Activated naive CD4-positive, alpha-beta T cell treated with Interleukin-2 at 50 U/mL for 16 hours (primary cell): ENCODE measurements at places on chromosomes 1 and 21.

DNA sequence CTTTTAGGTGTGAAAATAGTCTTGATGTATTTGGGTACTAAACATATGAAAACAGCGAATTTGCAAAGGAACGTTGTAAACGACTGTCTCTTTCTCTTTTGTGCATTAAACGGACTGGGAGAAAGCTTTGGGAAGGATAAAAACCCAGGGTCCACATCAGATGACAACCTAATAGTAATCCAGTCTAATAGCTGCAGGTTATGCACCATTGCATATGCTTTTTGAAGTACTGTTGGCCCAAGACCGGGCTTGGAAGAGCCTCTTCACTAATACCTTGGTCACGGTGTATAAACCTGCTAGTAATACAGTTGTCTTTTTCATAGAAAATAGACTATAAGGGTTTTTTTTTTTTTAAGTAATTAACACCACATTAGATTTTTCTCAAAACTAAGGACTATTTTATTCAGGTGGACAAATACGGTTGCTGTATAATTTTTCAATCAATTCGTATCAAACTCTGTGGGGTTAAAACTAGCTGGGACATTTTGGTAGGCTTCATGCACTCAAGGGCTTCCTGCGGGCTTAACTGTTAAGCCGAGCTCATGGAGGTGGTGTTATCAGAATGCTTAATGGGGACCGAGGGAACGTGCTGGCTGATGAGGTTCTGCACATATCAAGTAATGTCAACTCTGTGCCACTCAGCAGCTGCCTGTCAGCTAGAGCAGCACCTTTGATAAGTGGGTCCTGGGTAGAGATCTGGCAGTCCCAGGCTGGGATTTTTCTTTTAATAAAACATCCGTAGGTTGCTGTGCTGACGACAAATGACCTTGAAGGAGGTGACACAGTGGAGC, 2.1 kb downstream of the RYR2 start:
- DNase-seq = no peak

DNA sequence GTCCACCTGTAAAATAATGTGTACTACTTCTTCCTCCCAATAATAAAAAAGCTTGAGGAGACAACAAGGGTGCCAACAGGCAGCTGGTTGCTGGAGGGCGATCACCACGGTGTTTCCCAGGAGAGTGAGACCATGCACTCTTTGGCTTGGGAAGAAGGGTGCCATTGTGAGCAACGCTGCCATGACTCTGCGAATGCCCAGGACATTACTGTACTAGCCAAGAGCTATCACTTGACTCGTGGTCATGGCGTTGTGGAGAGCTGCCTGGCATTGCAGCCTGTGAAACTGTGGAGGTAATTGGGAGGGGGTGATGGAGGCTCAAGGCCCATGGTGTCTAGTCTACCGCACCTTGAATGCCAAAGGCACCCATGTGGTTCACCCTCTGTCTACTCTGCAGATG, 14.6 kb upstream of the PRMT2 start:
- DNase-seq = no peak

GRCh38 chr21:17802572-17802971, 16.6 kb downstream of the C21orf91 start:
- no peak for DNase-seq

DNA sequence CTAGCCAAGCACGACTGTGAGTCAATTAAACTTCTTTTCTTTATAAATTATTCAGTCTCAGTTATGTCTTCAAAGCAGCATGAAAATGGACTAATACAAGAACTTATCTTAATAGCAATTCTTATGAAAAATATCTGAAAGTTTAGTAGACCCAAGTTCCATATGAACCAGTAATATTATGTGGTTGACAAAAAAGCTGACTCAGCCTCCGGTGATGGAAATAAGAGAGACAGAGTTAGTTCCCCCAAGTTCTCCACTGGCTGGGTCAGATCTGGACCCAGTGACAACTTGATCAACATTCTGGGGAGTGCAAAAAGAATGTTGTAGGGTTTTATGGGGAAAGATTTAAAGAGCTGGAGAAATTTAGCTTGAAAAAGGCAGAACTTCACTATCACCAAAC, 72.5 kb upstream of the DNAH14 start:
- DNase-seq = no peak

DNA sequence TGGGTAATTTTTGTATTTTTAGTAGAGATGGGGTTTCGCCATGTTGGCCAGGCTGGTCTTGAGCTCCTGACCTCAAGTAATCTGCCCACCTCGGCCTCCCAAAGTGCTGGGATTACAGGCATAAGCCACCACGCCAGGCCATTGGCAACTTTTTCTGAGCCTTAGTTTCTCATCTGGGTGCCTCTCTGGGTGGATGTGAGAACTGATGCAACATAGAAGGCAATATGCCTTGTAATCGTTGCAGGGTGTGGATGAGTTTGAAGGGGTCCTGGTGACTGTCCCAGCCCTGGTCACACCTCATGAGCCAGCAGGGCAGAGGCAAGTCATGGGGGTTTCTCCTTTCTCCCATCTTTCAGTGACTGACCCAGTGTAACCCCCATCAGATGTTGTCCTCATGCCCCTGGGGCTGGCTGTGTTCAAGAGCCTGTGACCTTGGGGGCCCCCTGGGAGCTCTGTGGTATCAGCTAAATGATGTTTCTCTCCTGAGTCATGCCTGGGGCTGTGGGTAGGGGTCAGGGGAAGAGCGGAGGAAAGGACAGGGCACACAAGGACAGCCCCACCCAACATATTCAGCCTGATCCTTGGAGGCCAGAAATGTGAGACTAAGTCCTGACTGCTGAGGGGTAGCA, 3.6 kb downstream of the COL9A2 start:
- no peak for DNase-seq

- DNase-seq = no peak
Measured at GRCh38 chr1:173406783-173407230, 70.3 kb upstream of the PRDX6 start.

DNA sequence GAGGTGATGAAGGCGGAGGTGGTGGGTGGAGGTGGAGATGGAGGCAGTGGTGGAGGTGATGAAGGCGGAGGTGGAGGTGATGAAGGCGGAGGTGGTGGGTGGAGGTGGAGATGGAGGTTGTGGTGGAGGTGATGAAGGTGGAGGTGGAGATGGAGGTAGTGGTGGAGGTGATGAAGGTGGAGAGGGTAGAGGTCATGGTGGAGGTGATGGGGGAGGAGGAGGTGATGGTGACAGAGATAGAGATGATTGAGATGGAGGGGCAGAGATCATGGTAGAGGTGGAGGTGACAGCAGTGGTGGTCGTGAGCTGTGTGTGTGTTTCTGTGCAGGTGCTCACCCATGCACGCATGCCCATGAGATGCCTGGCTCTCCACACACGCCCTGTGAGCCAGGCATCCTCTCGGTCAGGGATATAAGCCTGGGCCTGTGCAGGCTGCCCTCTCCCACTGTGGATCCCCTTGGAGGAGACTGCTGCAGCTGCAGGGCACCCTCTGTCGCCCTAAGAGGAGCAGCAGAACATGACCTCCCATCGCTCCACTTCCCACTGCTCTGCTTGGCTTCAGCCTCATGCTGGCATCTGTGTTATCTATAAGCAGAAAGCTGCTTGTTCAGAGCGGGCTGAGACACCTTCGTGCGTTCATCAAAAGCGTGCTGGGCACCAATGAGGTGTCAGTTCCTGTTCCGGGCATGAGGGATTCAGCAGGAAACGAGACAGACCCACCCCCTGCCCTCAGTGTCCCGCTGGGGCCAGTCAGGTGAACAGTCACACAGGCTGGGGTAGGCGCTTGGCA, 20.5 kb upstream of the NPHP4 start:
- no peak for DNase-seq

DNA sequence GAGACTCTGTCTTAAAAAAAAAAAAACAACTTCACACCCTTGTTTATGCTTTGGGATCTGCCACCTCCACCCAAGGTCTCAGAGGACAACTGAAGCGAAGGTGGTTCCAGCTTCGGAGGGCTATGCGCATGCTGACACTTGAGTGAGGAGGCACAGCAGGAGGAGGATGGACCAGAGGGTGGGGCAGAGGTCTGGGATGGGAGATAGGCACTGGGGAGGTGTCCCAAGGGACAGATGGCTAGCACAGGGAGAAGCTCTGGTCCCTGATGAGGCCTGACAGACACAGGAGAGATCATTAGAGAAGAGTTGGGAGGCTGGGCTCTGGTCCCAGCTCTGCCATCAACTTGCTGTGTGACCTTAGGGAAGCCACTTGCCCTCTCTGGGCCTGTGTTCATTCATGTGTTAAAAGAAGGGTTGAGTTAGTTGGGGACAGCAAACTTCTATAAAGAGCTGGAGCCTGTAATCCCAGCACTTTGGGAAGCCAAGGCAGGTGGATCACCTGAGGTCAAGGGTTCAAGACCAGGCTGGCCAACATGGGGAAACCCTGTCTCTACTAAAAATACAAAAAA, 16.8 kb downstream of the E2F2 start:
- DNase-seq = no peak

DNA sequence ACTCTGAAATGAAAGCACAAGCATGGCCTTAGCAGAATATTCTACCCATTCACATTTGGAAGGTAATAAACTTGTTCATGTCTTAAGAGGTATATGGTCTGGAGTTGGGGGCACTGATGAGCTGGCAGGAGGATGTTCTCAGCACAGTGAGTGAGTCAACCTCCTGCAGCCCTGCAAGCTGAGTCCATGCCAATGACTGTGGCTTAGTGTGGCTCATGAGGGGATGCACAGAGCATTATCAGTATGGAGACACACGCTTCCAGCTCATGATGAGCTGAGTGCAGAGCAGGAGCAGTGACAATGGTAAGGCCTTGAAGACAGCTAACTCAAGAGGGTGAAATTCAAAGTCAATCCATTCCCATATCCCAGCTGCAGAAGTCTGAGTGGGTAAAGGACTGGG, 102.3 kb downstream of the TNFSF18 start:
- peak; percentile 7 for DNase-seq

- DNase-seq = no peak
Measured at GRCh38 chr1:31583995-31584868, 7.9 kb downstream of the TINAGL1 start.

DNA sequence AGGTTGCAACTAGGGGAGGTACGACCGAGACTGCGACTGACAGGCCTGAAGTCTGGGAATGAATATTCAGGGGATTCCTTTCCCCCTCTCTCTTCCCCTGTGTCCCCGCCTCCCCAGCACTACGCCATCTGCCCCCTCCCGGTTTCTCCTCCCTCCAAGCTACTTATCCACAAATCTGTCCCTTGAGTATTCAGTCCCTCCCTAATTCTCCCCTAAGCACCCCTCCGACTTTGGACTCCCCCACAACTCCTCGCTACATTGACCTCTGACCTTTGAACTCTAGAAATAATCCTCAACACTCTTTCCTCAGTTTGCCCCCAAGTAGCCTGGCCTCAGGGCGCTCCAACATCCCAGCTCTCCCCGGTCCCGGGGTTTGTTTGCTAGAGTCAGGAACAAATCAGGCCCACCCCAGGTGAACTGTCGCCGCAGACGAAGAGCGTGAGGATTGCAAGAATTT, 393 bp downstream of the LYSMD1 start:
- no peak for DNase-seq

DNA sequence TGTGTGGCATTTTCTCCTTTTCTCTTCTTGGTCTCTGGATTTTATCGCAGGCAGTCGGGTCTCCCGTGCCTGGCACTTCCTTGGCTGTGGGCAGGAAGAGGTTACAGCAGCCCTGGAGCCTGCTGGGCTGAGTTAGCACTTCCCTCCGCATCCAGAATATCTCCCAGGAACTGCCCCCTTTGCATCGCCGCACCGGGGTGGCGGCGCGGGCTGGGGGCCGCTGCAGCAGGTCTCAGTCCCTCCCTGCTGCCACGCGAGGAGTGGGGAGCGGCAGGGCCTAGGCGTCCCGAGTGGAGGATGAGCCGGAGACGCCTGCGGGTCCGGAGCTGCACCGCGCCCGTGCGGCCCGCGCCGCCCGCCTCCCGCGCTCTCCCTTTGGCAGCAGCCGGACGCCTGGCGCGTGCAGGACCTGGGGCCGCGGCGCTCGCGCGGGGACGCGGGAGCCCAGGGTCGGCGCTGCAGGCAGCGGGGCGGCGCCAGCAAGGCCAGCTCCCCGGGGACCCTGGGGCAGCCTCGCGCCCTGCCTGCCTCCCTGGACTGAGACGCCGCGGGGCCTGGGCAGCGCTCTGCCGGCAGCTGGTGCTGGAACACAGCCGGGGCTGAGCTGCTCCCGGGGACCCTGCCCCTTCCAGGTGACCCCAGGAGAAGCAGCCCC, 192.8 kb downstream of the PRDM2 start:
- no peak for DNase-seq

- DNase-seq = peak; percentile 75
Measured at GRCh38 chr1:172845371-172845770, 186.5 kb downstream of the FASLG start.

- DNase-seq = no peak
Measured at GRCh38 chr1:67432745-67433144, 2.5 kb upstream of the SERBP1 start.
